ENCODE measurements at places on chromosomes 2 and 18. TPM values are rescaled to one million over a fixed set of nuclear protein-coding genes. Genes with fewer than 3 reads are reported as not detected.

Gene PLEK
- 3.9 TPM for polyA plus RNA-seq

Gene GNAL
- polyA plus RNA-seq: 5.1 TPM

Gene LIMS3
- 3.2 TPM for polyA plus RNA-seq

Gene KCNS3
- polyA plus RNA-seq: 6.6 TPM

Gene IGFBP2
- 231 TPM for polyA plus RNA-seq

Gene AFF3
- 23.4 TPM for polyA plus RNA-seq

Data from right renal pelvis (tissue), 4 donors.